ENCODE measurements at places on chromosomes 5 and 9. TPM values are rescaled to one million over a fixed set of nuclear protein-coding genes. Genes with fewer than 3 reads are reported as not detected.

DNA sequence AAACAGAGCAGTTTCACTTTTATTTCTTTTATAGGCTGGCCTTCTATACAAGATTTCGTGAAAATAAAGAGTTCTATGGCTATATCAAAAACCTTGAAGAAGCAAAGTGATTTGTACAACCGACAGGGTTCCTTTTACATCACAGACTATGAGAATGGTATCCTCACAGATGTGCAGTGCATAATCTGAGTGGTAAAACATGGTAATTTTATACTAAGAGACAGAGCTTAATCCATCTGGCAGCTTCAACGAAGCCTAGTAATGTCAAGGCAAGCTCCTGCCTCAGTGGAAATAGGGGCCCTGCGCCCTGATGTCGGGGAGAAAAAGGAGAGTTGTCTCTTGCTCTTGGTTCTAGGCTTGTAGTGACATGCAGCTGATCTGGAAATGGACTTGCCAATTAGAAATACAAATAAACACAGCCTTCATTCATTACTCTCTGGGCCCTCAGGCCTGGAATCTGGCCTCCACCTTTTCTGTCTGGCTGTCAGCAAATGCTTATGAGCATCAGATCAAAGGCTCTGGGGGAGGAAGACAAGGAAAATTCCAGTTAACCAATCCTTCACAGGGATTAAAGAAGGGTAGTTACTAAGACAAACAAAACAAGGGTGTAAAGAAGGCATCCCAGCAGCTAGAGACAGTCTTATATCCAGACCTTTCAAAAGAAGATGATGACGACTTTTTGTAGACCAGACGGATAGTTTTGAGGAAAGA lies 33.6 kb upstream of the TRIM32 start:
- DNase-seq = no peak

GRCh38 chr5:170182491-170182890 lies 50.3 kb upstream of the C5orf58 start:
- no peak for DNase-seq

GRCh38 chr9:134226221-134226930 lies 62.0 kb upstream of the RNU6ATAC start:
- DNase-seq = no peak

- no peak for DNase-seq
Measured at GRCh38 chr5:67998709-67999261, 216.8 kb upstream of the PIK3R1 start.

DNA sequence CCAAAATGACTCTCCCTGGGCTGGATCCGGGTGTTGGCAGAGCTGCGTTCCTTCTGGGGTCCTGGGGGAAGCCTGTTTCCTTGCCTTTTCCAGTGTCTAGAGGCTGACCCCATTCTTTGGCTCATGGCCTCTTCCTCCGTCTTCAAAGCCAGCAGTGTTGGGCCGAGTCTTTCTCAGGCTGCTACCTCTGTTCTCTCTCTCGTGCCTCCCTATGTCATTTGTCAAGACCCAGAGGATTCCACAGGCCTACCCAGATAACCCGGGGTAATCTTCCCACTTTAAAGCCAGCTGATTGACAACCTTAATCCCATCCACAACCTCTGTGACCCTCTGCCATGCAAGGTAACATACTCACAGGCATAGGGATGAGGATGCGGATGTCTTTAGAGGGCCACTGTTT lies 55.0 kb upstream of the KCNMB1 start:
- DNase-seq = no peak

DNA sequence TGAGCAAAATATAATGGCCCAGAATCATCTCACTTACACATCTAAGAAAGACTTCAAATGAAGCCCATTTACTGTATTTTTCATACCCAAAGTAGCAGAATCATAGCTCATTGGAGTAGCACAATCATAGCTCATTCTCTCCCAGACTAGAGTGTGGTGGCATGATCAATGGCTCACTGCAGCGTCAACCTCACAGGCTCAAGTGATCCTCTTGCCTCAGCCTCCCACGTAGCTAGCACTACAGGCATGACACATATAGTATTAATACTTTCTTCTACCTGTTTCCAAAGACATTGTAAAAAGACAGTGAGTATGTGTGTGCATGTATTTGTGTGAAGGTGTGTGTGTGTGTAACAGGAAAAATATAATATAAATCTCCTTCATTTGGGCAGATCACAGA lies 1247.9 kb upstream of the ACO1 start:
- DNase-seq = no peak

DNA sequence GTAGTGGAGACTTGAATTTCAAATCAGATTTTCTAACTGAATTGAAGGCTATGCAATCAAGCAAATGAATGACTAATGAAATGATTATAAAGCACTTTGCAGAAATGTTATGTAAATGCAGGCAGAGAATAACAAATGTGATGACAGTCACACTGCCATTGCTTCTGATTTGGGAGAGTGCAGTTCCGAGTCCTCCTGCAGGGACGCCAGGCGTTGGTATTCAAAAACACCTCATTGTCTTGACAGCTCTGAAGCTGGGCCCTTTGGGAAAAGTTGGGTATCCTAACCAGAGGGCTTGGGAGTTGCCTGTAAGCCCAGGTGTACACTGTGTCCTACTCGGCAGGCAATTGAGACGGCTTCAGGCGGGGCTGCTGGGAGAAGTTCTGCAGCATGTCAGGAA lies 57.9 kb downstream of the C5orf15 start:
- DNase-seq = no peak

DNA sequence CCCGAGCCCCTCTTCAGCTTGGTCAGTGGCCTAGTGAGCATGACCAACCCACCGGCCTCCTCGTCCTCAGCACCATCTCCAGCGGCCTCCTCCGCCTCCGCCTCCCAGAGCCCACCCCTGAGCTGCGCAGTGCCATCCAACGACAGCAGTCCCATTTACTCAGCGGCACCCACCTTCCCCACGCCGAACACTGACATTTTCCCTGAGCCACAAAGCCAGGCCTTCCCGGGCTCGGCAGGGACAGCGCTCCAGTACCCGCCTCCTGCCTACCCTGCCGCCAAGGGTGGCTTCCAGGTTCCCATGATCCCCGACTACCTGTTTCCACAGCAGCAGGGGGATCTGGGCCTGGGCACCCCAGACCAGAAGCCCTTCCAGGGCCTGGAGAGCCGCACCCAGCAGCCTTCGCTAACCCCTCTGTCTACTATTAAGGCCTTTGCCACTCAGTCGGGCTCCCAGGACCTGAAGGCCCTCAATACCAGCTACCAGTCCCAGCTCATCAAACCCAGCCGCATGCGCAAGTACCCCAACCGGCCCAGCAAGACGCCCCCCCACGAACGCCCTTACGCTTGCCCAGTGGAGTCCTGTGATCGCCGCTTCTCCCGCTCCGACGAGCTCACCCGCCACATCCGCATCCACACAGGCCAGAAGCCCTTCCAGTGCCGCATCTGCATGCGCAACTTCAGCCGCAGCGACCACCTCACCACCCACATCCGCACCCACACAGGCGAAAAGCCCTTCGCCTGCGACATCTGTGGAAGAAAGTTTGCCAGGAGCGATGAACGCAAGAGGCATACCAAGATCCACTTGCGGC lies 1.8 kb downstream of the EGR1 start:
- no peak for DNase-seq

- no peak for DNase-seq
Measured at GRCh38 chr5:150052956-150053712, 33.2 kb downstream of the CSF1R start.

GRCh38 chr5:160175438-160176218 lies 53.7 kb upstream of the FABP6 start:
- no peak for DNase-seq

GRCh38 chr5:87081511-87082372 lies 185.9 kb upstream of the RASA1 start:
- DNase-seq = no peak

DNA sequence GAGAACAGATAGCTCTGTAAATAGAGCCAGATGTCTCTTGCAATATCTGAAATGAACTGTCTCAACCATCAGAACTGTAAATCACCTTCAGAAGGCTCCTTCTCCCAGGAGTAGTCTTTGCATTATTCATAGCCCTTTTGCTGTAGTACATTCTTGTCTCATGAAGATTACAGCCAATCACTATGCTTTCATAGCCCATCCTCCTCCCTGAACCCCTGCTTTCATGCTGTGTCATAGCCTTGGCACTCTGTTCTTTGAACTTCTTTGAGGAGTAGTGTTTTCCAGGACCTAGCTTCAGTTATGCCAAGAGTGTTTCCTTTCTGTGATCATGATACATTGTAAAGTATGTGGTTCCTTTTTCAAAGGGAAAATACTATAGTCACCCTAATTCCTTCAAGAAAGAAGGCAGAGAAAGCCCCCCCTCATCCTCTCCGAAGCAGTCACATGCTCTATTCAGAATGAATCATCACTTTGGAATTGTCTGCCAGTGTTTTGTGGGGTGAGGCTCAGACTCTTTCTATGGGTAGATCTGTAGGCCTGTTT lies 61.1 kb downstream of the GRIA1 start:
- peak; percentile 86 for DNase-seq

The CHSY3 gene
- 0.91 TPM for polyA plus RNA-seq

The HAVCR1 gene
- polyA plus RNA-seq = not detected

The TTLL11 gene
- 5.6 TPM for polyA plus RNA-seq

The TICAM2 gene
- polyA plus RNA-seq = 1.2 TPM

The ZNF169 gene
- polyA plus RNA-seq = 2.8 TPM

The MEIKIN gene
- polyA plus RNA-seq = not detected

The SARDH gene
- polyA plus RNA-seq = 0.12 TPM

Measured in BJ (cell line).